ENCODE measurements at places on chromosomes 12 and 14. TPM values are rescaled to one million over a fixed set of nuclear protein-coding genes. Genes with fewer than 3 reads are reported as not detected.
A peak's percentile ranks its signal among the peaks of the same experiment; 100 is the strongest.

The TAS2R10 gene
- total RNA-seq: 0.41 TPM

The MIP gene
- total RNA-seq: not detected

The SDR9C7 gene
- total RNA-seq: 1.1 TPM

The LBHD2 gene
- not detected for total RNA-seq

DNA sequence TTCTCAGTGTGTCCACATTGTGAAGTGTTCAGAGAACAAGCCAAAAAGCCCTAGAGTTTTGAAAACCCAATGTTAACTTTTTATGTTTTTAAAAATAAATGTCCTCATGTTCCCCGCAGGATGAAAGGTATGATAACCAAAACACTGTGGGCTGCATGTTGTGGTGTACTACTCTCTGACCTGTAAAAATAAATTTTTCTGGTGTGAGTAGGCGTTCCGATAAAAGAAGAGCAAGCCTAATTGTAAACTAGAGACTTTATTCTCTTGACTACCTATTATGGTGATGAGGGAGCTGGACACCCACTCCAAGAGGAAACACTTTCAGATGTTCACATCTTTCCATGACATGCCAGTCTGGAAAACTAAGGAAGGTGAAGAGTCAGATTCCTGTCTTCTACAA is 18.2 kb downstream of the PTGER2 start:
- DNase-seq: no peak

- DNase-seq: no peak
These were observed 501.8 kb downstream of the PRKD1 start for GRCh38 chr14:29425705-29426482.

DNA sequence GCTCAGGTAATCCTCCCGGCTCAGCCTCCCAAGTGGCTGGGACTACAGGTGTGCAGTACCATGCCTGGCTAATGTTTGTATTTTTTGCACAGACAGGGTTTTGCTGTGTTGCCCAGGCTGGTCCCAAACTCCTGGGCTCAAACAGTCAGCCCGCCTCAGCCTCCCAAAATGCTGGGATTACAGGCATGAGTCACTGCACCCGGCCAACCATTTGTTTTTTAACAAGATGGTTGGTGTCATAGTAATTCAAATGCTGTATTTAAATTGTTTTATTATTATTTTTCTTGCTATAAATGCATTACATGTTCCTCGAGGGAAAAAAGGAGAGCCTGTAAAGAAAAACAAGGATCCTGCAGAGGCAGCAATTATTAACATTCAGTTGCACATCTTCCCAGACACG is 83.9 kb downstream of the EP400 start:
- DNase-seq: no peak

GRCh38 chr12:68812553-68813241 is 4.7 kb downstream of the MDM2 start:
- no peak for DNase-seq

DNA sequence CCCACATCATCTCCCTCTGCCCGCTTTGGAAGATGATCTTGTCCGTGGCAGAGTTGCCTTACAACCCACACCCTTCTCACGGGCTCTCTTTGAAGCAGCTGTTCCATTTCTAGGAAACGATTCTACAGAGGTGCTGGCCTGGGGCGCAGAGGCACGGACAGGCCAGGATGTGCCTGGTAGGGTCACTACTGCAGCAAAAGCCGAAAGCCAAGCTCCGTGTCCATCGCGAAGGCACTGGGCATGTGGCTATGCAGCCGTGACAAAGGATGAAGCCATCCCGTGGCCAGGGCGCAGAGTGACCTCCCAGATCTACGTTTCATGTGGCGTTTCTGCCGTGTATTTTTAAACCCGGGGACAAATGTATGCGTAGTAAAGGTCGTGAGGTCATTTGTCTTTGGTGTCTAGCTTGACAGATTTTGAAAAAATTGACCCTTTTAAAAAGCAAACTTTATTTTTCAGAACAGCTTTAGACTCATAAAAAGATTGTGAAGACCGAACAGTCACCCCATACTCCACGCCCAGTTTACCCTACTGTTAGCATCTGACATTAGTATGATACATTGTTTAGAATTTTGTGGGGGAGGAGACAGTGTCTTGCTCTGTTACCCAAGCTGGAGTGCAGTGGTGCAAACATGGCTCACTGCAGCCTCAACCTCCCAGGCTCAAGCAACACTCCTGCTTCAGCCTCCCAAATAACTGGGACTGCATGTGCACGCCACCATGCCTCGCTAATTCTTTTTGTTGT is 40.4 kb upstream of the NCOR2 start:
- no peak for DNase-seq

GRCh38 chr12:42235426-42235825 is 2.6 kb downstream of the YAF2 start:
- DNase-seq: peak; percentile 14

DNA sequence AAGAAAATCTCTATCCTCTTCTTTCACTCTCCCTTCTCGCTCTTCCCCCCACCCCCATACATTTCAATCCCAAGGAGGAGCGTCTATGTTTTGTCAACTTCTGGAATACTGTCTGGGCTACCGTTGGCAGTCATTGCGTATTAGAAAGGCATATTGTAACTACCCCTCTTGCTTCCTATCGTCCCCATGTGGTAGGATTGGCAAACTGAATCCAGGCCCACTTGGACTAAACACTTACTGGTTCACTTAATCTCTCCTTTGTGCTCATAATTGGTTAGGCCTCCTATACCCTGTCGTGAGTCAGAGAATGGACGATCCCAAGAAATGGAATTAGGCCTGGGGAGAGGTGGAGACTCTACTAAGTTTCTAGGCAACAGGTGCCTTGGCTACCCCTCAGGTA is 68.8 kb upstream of the SLC8A3 start:
- no peak for DNase-seq

DNA sequence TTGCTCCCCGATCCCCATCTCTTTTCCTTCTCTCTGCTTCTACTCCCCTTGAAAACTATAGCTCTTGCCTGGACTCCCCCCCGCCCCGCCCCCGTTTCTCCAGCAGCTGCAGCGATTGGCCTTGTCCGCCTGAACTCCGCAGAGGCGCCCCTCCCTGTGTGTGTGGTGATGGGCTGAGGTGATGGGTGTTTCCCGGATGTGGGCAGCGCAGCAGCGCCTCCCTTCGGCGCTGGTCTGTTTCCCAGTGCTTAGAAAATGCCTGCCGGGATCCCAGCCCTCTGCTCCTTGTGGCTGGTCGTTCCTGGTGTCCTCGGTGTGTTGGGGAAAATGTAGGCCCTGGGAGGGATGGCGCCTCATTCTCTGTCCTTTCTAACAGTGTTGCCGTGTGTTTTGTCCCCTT is 43.3 kb downstream of the GALNT8 start:
- no peak for DNase-seq
